ENCODE measurements at places on chromosomes 13 and 19.

- no peak for DNase-seq
Observed at GRCh38 chr13:21175656-21176214, 617 bp downstream of the SKA3 start.

DNA sequence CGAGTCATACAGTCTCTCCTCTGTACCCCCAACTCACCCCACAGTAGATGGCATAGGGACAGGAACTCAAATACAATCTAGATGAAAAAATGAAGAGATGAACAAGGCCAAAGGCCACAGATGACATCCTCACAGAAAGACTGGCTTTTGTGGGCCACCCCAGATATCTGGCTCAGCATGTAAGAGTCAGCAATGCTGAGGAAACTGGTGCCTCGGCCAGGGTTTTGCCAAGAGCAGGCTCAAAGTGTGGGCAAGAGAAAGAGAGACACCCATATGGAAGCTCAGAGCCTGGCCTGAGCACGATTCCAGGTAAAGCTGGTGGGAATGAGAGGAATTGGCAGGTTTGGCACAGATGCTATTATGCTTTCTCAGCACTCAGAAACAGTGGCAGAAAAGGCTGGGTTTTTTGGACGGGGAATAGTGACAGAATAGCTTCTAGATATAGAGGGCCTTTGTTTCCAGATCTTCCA is 460.6 kb downstream of the FOXO1 start:
- DNase-seq, result no peak

- no peak for DNase-seq
Observed at GRCh38 chr19:47613165-47614020, 4.5 kb downstream of the BICRA start.

- DNase-seq, result no peak
Observed at GRCh38 chr19:13982773-13983172, 23.3 kb downstream of the RFX1 start.

DNA sequence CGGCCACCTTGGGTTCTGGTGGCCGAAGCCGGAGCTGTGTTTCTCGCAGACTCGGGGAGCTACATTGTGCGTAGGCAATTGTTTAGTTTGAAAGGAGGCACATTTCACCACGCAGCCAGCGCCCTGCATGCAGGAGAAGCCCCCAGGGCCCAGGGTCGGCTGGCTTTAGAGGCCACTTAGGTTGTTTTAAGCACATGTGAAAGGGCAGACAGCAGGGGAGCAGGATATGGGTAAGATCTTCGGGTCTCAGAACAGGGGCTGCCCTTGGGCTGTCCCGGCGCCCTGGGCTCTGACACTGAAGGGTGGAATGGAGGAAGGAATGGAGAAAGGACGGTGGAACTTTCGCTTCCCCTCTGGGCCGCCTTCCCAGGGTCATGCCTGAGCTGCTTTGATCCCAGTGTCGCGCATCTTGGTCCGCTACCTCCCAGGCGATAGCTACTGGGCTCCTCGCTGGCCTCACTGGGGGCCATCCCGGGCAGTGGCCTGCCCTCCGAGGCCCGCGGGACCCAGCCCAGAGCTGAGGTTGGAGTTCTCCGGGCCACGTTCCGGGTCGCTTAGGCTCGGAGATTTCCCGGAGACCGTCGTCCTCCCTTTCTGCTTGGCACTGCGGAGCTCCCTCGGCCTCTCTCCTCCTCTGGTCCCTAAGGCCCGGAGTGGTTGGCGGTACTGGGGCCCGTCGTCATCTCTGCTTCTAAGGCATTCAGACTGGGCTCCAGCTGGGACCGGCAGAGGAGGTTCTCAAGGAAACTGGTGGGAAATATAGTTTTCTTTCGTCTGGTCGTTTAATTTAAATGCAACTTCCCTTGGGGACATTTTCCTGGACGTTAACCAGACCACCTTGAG is 4.3 kb upstream of the POU4F1 start:
- no peak for DNase-seq

DNA sequence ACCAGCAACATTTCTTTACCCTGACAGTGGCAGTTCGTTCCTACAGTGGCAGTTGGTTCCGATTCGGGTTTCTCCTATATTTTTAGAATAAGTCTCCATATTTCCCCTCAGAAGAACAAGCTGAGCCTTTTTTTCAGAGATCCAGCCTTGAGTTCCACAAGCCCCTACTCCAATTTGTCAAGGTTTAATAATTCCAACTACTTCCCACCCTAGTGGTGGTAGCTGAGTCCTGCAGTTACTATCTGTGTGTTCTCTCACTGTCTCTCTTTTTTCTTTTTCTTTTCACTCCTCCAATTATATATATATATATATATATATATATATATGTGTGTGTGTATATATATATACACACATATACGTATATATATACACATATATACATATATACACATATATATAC is 1347.3 kb downstream of the PCDH9 start:
- no peak for DNase-seq
